Caudate nucleus (tissue), 63 donors: ENCODE measurements at places on chromosomes 2 and 18.

DNA sequence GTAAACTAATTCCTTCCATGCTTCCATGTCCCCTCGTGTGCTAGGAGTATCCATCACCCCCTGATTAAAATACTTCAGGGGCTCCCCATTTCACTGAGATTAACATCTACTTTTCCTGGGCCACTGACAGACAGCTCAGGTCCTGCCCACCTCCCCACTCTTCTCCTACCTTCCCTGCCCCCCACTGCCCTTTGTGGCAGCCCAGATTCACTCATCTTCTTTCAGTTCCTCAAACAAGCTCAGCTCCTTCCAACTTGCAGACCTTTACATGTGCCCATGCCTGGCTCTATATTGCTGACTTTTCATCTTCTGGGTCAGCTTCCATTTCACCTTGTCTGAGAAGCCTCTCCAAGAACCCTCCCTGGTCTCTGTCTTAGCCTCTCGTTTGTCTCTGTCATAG, 12.0 kb downstream of the RUFY4 start:
- DNase-seq, result no peak

GRCh38 chr2:220162320-220162719, 534.9 kb downstream of the SLC4A3 start:
- no peak for DNase-seq

DNA sequence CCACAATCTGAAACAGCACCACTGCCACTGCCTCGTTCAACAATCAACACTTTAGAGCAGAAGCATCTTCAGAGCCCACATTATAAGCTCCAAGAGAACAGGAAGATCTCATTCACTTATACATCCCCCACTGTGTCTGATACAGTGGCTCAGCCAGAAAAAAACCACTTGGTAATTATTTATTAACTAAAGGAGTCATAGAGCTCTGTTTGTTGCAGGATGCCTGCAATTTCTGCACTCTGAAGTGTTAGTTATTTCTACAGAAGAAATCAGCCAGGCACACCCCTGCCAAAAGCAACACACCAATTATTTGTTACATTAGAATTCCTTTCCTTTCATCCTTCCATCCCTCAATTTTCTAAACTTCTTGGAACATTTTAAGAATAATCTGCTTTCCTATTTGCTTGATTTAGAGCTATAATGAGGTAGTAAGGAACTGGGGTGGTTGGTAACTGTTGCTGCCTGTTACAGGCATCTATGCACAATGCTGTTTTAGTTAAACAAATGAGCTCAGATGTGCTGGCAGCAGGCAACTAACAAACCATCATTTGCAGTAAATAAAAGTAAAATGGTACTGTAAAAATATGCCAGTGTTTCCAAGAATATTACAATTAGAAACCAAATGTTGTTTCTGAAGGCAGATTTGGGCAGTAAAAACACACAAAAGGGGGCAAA, 59.9 kb downstream of the DYM start:
- DNase-seq, result no peak

GRCh38 chr2:216617159-216617815, 15.9 kb upstream of the IGFBP2 start:
- no peak for DNase-seq

DNA sequence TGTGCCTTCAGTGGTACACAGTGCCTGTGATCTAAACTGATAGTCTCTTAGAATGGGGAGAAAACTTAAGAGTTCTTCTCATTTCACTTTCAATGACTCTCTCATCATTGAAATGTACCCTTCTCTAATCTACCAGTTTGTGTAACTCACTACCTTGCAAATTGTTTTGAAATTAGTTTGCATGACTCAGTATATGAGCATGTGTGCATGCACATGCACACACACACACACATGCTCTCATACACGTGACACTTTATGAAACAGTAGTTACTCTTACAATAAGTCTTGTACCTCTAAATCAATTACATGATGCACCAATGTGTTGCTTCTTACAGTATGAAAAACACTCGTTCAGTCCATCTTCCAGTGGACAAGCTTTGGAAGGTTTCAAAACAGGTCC, 10.6 kb downstream of the LYPD6B start:
- no peak for DNase-seq

GRCh38 chr2:229003256-229003655, 267.8 kb downstream of the PID1 start:
- no peak for DNase-seq

GRCh38 chr2:43276266-43276941, 50.0 kb upstream of the ZFP36L2 start:
- DNase-seq, result no peak

DNA sequence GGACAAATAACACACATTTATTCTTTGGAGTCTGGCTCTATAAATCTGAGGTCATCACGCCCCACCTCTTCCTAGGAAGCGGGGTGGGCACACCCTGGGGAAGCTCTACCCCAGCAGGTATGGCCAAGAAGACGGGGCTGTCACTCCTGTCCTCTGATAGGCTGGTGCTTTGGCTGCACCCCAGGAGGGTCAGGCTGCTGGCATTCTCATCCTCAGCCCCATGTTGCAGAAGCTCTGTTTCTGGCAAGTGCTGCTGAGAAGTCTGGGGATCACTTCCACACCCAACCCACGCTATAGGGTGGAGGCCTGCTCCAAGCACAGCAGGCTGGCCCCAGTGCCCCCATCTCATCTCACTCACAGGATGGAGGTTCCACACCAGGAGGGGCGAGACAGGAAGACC, 17.6 kb downstream of the ARHGEF4 start:
- no peak for DNase-seq

- DNase-seq, result no peak
Observed at GRCh38 chr18:484749-485464, 15.6 kb downstream of the COLEC12 start.

GRCh38 chr2:40579247-40579646, 127.4 kb upstream of the SLC8A1 start:
- no peak for DNase-seq
